ENCODE measurements at places on chromosomes 4 and X.

GRCh38 chr4:13541176-13541604 is 3.1 kb downstream of the NKX3-2 start:
- DNase-seq = no peak

DNA sequence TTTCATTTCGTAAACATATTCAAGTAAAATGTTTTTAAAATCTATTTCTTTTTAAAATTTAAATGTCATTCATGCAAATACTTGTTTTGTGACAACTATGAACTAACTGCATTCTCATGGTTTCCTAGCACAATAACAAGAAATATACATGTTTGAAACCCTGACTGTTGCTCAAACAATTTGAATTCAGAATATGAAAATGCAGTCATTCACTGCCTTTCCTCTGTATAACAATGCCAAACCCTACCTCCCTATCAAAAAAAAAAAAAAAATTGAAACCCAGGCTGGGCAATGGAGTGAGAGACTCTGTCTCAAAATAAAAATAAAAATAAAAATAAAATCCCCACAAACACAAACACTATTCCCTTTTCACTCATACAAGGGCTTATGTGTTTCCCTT is 42.1 kb downstream of the MAB21L2 start:
- DNase-seq = no peak

- DNase-seq = no peak
These were observed 600.0 kb downstream of the IL1RAPL1 start for GRCh38 chrX:29187264-29187663.

- DNase-seq = no peak
These were observed 35.7 kb downstream of the HAND2 start for GRCh38 chr4:173494013-173494970.

DNA sequence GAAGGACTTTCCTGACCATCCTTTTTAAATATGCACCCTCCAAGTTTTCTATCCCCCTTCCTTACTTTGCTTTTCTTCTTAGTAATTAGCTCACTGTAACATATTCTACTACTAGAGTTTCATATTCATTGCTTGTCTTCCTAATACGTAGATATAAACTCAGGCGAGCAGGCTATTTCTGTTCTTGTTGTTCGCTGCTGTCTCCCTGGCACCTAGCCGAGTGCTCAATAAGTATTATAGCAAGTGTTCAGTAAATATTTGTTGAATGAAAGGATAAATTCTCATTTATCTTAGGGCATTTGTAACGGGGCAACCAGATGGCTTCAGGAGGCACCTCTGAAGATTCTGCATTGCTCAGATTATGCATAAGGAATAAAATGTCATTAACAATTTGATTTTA is 6.8 kb upstream of the RHOH start:
- no peak for DNase-seq

GRCh38 chrX:100643956-100644860 is at the start of gene SRPX2:
Gene SRPX2 (plus strand): TSS chrX:100644199. CDS start chrX:100646323, 2,124 bp downstream.
- peak; percentile 73 for DNase-seq

- DNase-seq = no peak
These were observed 60.2 kb downstream of the FAM193A start for GRCh38 chr4:2596611-2597010.

GRCh38 chr4:10684631-10685030 is at the start of gene CLNK:
Gene CLNK (minus strand): TSS chr4:10684768. CDS start chr4:10667869, 16,899 bp downstream.
- DNase-seq = no peak

DNA sequence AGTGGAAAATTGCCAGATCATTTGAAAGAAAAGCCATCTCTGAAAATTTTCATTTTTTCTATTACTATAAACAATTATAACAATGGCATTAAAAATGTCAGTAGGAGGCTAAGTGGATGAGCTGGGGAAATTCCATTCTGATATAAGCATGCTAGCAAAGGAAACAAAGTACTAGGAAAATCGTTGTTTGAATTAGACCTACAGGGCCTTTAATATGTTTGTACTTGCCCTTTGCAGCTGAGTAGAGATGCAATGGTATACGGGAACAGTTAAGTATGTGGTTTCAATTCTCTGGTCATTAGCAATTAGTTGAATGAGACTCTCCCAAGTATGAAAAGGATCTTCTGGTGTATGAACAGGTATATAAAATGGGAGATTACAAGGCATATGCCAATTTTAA is 452.2 kb downstream of the PCDH11X start:
- no peak for DNase-seq

DNA sequence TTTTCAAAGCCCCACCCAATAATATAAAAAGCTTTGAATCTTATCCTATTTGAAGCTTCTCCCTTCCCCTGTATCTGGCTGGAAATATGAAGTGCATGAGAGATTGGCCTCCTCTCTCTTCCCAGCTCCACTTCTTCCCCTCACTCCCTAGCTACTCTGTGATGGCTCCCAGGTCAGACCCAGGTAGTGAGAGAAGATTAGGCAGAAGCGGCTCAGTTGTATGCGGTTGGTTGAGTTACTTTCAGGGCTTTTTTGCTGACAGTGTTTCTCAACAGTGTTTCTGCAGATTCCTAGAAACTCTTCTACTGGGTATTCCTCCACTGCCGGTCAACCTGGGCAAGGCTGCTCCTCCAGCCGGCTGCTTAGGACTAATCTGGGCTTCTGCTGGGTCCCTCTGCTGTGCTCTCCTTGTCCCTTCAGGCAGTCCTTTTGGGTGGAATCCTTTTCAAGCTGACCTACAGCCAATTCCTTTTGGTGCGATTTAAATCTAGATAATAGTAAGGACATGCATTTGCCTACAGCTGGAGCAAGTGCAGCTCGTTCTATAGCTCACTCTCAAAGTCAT is 87.4 kb upstream of the SLC7A11 start:
- no peak for DNase-seq

DNA sequence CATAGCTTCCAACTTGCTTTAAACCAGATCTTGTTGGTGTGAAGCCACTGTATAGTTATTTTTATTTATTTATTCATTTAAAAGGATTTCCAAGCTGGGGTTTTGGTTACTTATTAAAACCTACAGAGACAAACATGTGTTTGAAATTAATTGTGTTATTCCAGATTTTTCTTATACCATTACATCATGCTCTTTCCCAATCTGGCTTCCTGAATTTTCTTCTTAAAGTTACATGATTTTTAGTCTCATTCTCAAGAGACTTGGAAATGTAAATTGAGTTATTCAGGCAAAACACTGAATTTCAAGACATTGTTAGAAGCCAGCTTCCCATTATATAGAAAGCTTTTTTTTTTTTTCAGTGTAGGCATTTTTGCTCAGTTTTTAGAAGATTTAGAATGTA is 381.9 kb downstream of the IL1RAPL1 start:
- no peak for DNase-seq

GRCh38 chr4:84968925-84969324 is 2.4 kb upstream of the WDFY3 start:
- no peak for DNase-seq

GRCh38 chrX:48835524-48836329 is at the start of gene PCSK1N:
Gene PCSK1N (minus strand): TSS chrX:48835610. CDS start chrX:48835532, 78 bp downstream.
- DNase-seq = no peak

GRCh38 chr4:90842960-90843359 is 715.8 kb downstream of the CCSER1 start:
- DNase-seq = no peak

DNA sequence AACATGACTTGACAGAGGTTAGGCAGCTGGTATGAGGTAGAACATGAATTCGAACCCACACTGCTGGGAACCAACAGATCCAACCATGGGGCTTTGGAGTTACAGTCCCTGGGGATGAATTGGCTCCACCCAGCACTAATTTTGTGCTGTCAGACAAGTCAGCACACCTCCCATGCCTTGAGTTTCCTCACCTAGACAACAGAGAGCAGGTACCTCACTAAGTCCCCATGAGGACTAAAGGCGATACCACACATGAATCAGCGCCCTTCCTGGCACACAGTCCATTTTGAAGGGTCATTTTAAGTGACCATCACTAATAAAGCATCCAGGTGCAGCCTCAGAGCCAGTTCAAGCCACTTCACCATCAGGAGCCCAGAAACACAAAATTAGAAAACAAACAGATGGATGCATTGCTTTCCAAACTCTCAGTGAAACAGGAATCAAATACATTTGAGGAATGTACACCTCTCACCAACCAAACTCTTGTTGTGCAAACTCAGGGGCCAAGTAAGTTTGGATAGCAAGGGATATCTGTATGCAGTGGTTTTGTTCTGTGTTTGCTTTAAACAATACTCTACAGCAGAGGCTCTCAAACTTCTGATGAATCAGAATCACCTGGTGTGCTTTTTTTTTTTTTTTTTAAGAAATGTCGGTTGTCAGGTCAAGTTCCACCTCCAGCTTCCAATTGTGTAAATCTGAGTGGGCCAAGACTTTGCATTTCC is 10.1 kb downstream of the IDS start:
- DNase-seq = no peak

- no peak for DNase-seq
These were observed 49.1 kb downstream of the PRKG2 start for GRCh38 chr4:81165861-81166430.
